Testis (tissue), 5 donors: ENCODE measurements at places on chromosomes 3 and 15. TPM values are rescaled to one million over a fixed set of nuclear protein-coding genes. Genes with fewer than 3 reads are reported as not detected.

Gene SH2D7
- 1.5 TPM for total RNA-seq

Gene LTK
- total RNA-seq: 4.2 TPM

Gene CKMT1B
- not detected for total RNA-seq

Gene CDC25A
- total RNA-seq: 46.3 TPM

Gene CIAO2A
- total RNA-seq: 36.1 TPM

Gene CELF6
- 22.0 TPM for total RNA-seq

Gene SLC27A2
- 2.2 TPM for total RNA-seq

Gene RASGRF1
- 3.1 TPM for total RNA-seq

Gene SMAD6
- 17.5 TPM for total RNA-seq

GRCh38 chr3:30984855-30985749, 90.6 kb upstream of the GADL1 start:
- H3K27ac ChIP-seq: no peak overlapping the region
- no peak for DNase-seq
- no peaks in the 10 kb centered on the region for H3K4me1 ChIP-seq
- no peaks in the 10 kb centered on the region for H3K27me3 ChIP-seq
- no peaks in the 10 kb centered on the region for H3K36me3 ChIP-seq

DNA sequence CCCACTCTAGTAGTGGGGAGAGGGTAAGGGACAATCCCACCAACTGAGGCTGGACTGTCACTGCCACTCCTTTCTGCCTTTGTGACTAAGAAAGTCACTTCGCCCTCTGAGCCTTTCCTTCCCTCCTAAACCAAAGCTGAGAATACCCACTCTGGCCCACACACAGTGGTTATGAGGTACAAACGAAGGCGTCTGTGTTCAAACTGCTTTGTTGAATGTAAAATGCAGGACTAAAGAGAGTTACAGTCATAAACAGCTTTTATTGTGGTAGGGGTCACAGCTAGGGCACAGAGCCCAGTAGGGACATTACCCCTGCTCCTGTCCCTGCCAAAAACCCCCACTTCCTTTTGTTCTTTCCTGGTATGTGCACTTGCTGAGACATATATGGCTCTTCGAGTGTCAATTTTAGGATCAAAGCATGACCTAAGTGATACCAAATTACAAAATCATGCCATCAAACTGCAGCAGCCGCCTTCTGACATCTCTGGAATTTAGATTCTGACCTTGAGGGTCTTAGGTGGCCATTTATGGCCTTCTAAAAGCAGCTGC, 45.1 kb downstream of the CTDSPL start:
- DNase-seq: no peak
- H3K4me3 ChIP-seq: no peak overlapping the region
- no peaks in the 10 kb centered on the region for H3K27me3 ChIP-seq
- H3K4me1 ChIP-seq: peaks cover 44% of the 10 kb centered on the region
- H3K36me3 ChIP-seq: no peaks in the 10 kb centered on the region

DNA sequence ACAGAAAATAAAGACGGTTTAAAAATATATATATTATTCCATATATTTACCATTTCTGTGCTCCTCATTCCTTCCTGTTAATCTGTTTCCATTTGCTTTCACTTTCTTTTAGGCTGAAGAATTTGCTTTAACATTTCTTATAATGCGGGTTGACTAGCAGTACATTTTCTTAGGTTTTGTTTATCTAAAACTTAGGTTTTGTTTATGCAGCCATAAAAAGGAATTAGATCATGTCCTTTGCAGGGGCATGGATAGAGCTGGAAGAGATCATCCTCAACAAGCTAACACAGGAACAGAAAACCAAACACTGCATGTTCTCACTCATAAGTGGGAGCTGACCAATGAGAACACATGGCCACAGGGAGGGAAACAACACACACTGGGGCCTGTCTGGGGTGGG, 578.1 kb downstream of the FHIT start:
- H3K4me1 ChIP-seq: no peaks in the 10 kb centered on the region
- no peaks in the 10 kb centered on the region for H3K27me3 ChIP-seq
- H3K36me3 ChIP-seq: no peaks in the 10 kb centered on the region
- H3K4me3 ChIP-seq: no peak overlapping the region
- no peak overlapping the region for H3K27ac ChIP-seq

DNA sequence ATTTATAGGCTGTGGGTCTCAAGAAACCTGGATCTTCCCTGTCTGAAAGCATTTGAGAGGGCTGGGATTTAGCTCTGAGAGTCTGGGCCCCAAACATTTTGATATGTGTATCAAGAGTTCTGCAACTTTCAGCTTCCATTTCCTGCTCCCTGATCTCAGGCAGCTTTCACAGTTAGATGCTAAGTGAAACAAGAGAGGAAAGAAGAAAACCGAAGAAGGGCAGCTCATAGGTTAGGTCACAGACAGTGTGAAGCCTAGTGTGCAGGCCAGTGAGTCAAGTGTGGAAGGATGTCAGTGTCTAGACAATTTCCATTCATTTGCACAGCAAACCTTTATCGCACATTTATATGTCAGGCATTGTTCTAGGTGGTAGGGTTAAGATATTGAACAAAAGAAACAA, 173.6 kb upstream of the PROK2 start:
- no peaks in the 10 kb centered on the region for H3K27me3 ChIP-seq
- H3K27ac ChIP-seq: no peak overlapping the region
- H3K36me3 ChIP-seq: no peaks in the 10 kb centered on the region
- no peak overlapping the region for H3K4me3 ChIP-seq
- DNase-seq: no peak

DNA sequence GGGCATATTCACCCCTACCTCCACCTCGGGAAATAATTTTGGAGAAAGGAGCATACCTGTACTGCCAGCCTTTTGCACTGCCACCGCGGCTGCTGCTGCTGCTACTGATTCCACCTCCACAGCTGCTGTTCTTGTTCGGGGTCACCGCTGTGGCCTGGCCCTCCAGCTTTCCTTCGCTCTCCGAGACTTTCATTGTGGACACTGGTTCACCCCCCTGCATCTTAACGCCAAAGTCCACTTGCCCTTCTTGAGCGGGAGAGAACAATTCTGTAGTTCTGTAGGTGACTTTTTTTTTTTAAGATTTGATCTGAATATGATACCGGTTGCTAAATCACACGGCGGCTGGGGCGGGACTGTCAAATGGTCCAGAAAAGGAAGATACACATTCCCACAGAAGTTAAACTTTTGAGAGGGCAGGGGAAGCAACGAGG, 701 bp downstream of the OSBPL11 start:
- peak overlapping the region; percentile 81 for H3K4me3 ChIP-seq
- peak overlapping the region; percentile 96 for H3K27ac ChIP-seq
- H3K36me3 ChIP-seq: no peaks in the 10 kb centered on the region
- peaks cover 8% of the 10 kb centered on the region for H3K4me1 ChIP-seq
- peak; percentile 42 for DNase-seq

- H3K4me1 ChIP-seq: no peaks in the 10 kb centered on the region
- DNase-seq: no peak
- no peak overlapping the region for H3K4me3 ChIP-seq
- H3K27ac ChIP-seq: no peak overlapping the region
Observed at GRCh38 chr15:90829942-90830440, 38.4 kb upstream of the FURIN start.

GRCh38 chr3:11037241-11037873, 44.8 kb downstream of the SLC6A1 start:
- H3K36me3 ChIP-seq: no peaks in the 10 kb centered on the region
- DNase-seq: no peak
- H3K4me1 ChIP-seq: no peaks in the 10 kb centered on the region
- no peaks in the 10 kb centered on the region for H3K27me3 ChIP-seq

GRCh38 chr3:40191850-40192448, 117.6 kb upstream of the EIF1B start:
- H3K36me3 ChIP-seq: no peaks in the 10 kb centered on the region
- DNase-seq: peak; percentile 79
- H3K4me3 ChIP-seq: no peak overlapping the region
- no peaks in the 10 kb centered on the region for H3K4me1 ChIP-seq
- no peaks in the 10 kb centered on the region for H3K27me3 ChIP-seq
- H3K27ac ChIP-seq: no peak overlapping the region

DNA sequence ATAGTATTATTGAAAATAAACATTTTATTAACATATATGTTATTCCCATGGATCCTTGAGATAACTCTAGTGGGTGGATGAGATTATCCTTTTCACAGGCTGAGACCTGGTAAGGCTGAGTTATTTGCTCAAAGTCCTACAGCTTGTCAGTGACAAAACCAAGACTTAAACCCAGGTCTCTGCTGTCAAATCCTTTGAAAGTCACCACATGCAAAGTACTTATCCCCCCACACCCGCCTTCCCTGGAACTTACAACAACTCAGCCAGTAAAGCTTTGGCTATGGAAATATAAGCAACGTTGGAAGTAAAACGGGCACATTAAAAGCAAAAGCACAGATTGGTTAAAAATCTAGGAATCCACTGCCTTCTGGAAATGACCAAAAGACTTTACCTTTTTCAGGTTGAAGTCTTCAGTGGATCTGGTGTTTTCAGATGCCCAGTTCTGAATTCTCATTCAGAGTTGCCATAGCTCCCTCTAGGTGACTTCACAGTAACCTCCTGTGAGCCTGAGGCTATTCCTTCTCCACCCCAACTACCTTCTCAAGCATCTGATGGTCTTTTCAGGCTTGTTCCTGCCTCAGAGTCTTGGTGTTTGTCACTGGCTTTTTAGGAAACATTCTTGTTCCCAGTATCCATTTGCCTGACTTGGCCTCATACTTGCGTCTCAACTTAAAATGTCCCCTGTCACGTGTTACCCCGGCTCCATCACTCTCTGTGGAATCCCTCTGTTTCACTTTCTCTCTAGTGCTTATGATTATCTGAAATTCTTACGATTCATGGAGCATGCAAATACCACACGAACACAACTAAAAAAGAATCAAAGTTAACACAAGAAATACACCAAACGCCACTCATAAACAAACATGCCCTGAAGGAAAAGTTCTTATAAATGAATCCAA, 131.2 kb downstream of the MAGI1 start:
- H3K4me3 ChIP-seq: no peak overlapping the region
- H3K36me3 ChIP-seq: no peaks in the 10 kb centered on the region
- H3K27me3 ChIP-seq: no peaks in the 10 kb centered on the region
- DNase-seq: no peak
- H3K27ac ChIP-seq: no peak overlapping the region

GRCh38 chr3:162984746-162985145, 1488.1 kb downstream of the OTOL1 start:
- no peaks in the 10 kb centered on the region for H3K27me3 ChIP-seq
- H3K4me3 ChIP-seq: no peak overlapping the region
- no peak for DNase-seq
- H3K4me1 ChIP-seq: no peaks in the 10 kb centered on the region
- H3K27ac ChIP-seq: no peak overlapping the region

DNA sequence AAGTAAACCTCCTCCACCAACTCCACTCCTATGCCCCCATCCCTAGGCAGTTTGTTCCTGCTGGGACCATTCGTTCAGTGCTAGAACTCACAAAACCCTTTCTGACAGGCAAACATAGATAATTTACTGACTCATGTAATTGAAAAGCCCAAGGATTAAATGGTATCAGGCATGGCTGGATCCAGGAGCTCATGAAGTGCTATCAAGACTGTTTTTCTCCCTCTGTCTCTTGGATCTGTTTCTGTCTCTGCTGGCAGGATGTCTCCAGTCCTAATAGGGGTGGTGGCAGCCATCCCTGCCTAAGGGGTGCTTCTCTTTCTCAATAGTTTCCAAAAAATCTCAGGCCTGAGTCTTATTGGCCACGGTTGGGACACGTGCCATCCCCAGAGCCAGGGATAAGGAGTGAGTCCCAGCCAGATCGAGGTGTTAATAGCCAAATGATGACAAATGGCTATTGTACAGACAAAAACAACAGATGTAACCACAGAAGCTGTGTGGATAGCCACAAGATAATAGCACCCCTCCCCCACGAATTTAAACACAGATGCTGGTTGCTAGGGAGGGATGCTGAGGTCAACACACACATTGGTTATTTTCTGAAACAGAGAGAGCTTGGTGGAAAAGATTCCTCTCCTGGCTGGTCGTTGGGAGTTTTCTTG, 168.6 kb downstream of the SHQ1 start:
- no peak overlapping the region for H3K27ac ChIP-seq
- H3K27me3 ChIP-seq: no peaks in the 10 kb centered on the region
- no peaks in the 10 kb centered on the region for H3K36me3 ChIP-seq
- H3K4me3 ChIP-seq: no peak overlapping the region
- no peaks in the 10 kb centered on the region for H3K4me1 ChIP-seq

GRCh38 chr3:152069871-152070270, 196.4 kb downstream of the SUCNR1 start:
- no peaks in the 10 kb centered on the region for H3K27me3 ChIP-seq
- no peak for DNase-seq
- H3K27ac ChIP-seq: no peak overlapping the region
- H3K4me1 ChIP-seq: no peaks in the 10 kb centered on the region

DNA sequence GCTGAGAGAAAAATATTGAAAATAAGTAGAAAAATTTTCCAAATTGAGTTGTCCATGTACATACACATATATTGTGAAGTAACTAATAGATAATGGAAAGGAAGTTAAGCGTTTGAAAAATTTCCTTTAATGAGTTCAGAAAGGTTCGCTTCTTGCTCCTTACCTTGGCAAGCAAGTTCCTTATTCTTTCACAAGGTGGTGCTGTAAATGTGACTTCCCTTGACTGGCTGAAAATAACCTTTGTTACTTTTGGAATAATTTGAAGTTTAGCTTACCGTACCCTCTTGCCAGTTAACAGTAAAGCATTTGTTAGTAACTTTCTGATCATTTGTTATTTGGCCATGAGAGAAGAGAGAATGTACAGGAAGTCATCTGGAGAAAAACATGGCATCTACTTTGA, 41.6 kb downstream of the PYDC2 start:
- peaks cover 4% of the 10 kb centered on the region for H3K4me1 ChIP-seq
- no peak for DNase-seq
- H3K4me3 ChIP-seq: no peak overlapping the region
- H3K36me3 ChIP-seq: no peaks in the 10 kb centered on the region

DNA sequence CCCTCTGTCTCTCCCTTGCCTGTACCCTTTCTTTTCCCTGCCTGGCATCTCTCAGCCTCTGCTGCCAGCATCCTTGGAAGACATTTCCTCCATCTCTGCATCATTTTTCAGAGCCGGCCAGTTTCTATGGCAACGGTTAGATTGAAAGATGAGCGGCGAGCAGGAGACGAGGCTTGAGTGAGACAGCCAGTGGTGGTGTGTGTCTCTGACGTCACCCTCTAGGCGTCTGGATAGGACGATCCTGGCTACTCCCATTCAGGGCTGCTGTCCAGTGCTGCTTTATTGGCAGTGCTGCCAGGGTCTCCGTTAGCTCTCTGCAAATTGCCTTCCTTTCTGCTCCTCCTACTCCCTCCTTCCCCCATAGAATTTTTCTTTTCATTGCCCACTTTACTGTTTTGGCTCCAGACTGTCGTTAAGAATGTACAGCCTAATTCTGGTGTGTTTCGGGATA, 57.9 kb downstream of the TRAK1 start:
- H3K27me3 ChIP-seq: no peaks in the 10 kb centered on the region
- no peaks in the 10 kb centered on the region for H3K4me1 ChIP-seq
- DNase-seq: peak; percentile 79
- no peak overlapping the region for H3K4me3 ChIP-seq
- H3K36me3 ChIP-seq: no peaks in the 10 kb centered on the region

- no peak for DNase-seq
- H3K27me3 ChIP-seq: no peaks in the 10 kb centered on the region
Observed at GRCh38 chr15:48858401-48858800, 19.5 kb upstream of the EID1 start.

GRCh38 chr3:134721214-134721613, 70.4 kb upstream of the KY start:
- H3K27ac ChIP-seq: no peak overlapping the region
- DNase-seq: no peak
- H3K36me3 ChIP-seq: no peaks in the 10 kb centered on the region
- H3K4me1 ChIP-seq: no peaks in the 10 kb centered on the region
